ENCODE measurements at places on chromosomes 16 and 17. TPM values are rescaled to one million over a fixed set of nuclear protein-coding genes. Genes with fewer than 3 reads are reported as not detected.

Gene CDH13
- 77.7 TPM for total RNA-seq

Gene SHISA9
- not detected for total RNA-seq

Gene SPATA32
- 0.72 TPM for total RNA-seq

Gene CACNG4
- 0.26 TPM for total RNA-seq

Gene CACNG1
- not detected for total RNA-seq

Gene VPS35
- total RNA-seq, result 33.0 TPM

Gene UBALD2
- total RNA-seq, result 12.2 TPM

Gene HOXB9
- total RNA-seq, result not detected

Gene GUCY2D
- under 0.01 TPM for total RNA-seq

Gene KRT32
- not detected for total RNA-seq

Gene ASIC2
- total RNA-seq, result not detected

Gene DRC3
- 0.40 TPM for total RNA-seq

Gene NUDT7
- 9.7 TPM for total RNA-seq

Gene PERCC1
- total RNA-seq, result not detected

Gene MT4
- total RNA-seq, result not detected

Gene AANAT
- not detected for total RNA-seq

Gene TEKT5
- total RNA-seq, result not detected

Gene KCTD11
- 11.4 TPM for total RNA-seq

Gene TP53TG3B
- total RNA-seq, result not detected

Gene ETV4
- total RNA-seq, result 42.8 TPM

Gene DHX40
- total RNA-seq, result 31.8 TPM

Gene SOST
- not detected for total RNA-seq

Gene GNG13
- total RNA-seq, result not detected

Gene CYB5B
- total RNA-seq, result 77.8 TPM

Gene CCL14
- not detected for total RNA-seq

Gene KRTAP16-1
- total RNA-seq, result not detected

Gene MYOCD
- not detected for total RNA-seq

Gene CDIPT
- total RNA-seq, result 89.0 TPM

Gene TMC7
- total RNA-seq, result not detected

Gene TLK2
- 30.4 TPM for total RNA-seq

Gene CTRB2
- not detected for total RNA-seq

Gene TERB1
- total RNA-seq, result not detected

Gene RGS11
- 0.88 TPM for total RNA-seq

Measured in epithelial cell of alveolus of lung (primary cell).